ENCODE measurements at places on chromosomes 16 and 17. TPM values are rescaled to one million over a fixed set of nuclear protein-coding genes. Genes with fewer than 3 reads are reported as not detected.

GRCh38 chr17:39740357-39741111 lies 2.8 kb downstream of the GRB7 start:
- DNase-seq = peak; percentile 18

Gene FOXO3B
- total RNA-seq = 1.0 TPM

GRCh38 chr16:11526655-11527350 lies 59.9 kb downstream of the LITAF start:
- no peak for DNase-seq

DNA sequence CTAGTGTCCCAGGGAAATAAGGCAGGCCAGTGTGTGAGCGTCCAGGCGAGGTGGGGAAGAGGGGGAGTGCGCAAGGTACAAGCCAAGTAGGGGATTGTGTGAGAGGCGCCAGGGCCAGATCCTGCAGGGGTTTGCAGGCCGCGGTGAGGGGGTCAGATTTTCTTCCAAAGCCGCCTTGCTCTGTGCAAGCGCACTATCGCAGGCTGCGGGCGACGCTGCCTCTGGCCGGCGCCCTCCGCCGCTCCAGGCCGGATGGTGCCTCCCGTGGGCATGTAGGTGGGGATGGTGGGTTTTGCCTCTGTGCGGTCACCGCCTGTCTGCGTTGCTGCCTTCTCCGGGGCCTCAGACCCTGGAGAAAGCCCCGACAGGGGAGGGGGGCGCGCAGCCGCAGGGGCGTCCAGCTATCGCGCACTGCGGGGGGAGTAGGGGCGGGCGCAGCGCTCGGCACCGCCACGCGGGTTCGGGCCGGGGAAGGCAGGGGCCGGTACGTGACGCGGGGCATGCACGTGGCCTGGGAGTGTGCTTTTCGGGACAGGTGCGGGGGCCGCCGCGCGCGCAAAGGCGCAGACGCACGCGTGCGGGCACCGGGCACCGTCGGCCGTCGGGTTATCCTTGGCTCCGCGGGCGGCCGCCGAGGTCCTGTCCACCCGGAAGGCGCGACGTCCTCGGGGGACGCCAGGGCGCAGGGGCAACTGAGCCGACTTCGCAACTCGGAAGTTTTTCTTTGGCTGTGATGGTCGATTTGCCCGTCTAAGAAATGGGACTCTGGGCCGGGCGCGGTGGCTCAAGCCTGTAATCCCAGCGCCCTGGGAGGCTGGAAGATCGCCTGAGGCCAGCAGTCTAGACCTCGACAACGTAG lies 1.1 kb upstream of the HAPSTR1 start:
- peak; percentile 66 for DNase-seq

Gene PCTP
- 22.2 TPM for total RNA-seq

DNA sequence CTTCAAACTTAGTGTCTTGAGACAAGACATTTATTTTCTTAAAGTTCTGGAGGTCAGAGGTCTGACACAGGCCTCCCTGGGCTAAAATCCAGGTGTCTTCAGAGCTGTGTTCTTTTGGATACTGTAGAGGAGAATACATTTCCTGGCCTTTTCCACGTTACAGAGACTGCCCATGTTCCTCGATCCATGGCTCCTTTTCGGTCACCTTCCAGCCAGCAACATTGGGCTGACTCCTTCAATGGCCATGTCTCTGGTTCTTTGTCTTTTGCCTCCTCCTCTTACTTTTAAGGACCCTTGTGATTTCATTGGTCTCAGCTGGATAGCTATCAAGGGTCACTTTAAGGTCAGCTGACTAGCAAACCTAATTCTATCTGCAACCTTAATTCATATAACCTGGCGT lies 212.4 kb downstream of the WWOX start:
- no peak for DNase-seq

GRCh38 chr17:72400863-72401262 lies 280.0 kb downstream of the SOX9 start:
- no peak for DNase-seq

Gene TBC1D3
- not detected for total RNA-seq

- no peak for DNase-seq
Measured at GRCh38 chr16:53805752-53806151, 101.8 kb downstream of the FTO start.

DNA sequence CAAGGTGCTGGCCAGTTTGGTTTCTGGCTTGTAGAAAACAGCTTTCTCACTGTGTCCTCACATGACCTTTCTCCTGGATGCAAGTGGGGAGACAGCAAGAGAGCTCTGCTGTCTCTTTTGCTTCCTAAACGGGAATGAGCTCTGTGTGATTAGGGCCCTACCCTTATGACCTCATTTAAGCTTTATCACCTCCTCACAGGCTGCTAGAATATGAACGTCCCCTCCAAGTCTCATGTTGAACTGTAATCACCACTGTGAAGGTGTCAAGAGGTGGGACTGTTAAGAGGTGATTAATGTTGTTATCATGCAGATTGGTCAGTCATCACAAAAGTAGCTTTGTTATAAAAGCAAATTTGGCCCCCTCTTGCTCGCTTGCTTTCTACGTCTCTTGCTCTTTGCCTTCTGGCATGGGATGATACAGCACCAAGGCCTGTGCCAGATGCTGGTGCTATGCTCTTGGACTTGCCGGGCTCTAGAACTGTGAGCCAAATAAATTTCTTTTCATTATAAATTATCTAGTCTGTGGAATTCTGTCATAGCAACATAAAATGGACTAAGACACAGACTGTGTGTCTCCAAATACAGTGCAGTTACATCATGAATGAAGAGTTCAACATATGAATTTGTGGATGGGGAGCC lies 14.8 kb upstream of the POLR3E start:
- DNase-seq = no peak

Gene SEC14L5
- 31.4 TPM for total RNA-seq

GRCh38 chr17:58072862-58073261 lies 10.4 kb upstream of the DYNLL2 start:
- no peak for DNase-seq

DNA sequence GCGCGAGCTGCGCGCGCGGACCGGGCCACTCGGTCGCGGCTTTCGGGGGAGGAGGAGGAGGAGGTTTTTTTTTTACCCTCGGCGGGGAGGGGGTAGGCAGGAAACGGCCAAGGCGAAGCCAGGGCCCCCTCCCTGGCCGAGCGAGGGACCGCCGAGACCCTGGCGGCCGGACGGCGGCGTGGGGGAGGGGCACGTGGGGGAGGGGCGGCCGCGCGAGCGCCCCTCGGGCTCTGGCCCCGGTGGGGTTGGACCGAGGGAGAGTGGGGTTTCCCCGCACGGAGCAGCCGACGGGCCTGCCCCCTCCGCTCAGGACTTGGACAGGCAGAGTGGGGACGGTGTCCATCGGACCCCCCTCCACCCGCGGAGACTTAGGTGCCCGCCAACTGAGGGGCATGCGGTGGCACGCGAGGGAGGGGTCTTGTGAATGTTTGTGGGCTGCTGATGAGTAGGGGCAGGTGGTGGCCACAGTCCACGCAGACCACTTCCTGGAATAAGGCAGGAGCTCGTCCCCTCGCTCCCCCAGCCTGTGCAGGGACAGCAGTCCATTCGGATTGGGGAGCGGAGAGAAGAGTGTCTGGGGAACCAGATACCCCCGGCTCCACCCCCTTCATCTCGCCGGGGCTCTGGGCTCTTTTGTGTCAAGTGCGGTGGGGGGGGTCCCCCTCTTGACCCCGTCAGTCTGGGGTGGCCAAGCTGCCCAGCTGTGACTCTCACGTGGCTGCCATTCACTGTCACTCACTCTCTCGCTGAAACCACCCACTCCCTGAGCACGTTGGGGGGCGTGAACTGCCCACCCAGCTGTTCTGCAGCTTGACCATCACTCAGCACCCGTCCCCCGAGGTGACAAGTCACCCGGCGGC lies 3.0 kb upstream of the CHD3 start:
- DNase-seq = peak; percentile 57

- no peak for DNase-seq
Measured at GRCh38 chr17:19713462-19713861, 2.9 kb downstream of the SLC47A2 start.

- no peak for DNase-seq
Measured at GRCh38 chr16:4372001-4372577, 441 bp downstream of the VASN start.

DNA sequence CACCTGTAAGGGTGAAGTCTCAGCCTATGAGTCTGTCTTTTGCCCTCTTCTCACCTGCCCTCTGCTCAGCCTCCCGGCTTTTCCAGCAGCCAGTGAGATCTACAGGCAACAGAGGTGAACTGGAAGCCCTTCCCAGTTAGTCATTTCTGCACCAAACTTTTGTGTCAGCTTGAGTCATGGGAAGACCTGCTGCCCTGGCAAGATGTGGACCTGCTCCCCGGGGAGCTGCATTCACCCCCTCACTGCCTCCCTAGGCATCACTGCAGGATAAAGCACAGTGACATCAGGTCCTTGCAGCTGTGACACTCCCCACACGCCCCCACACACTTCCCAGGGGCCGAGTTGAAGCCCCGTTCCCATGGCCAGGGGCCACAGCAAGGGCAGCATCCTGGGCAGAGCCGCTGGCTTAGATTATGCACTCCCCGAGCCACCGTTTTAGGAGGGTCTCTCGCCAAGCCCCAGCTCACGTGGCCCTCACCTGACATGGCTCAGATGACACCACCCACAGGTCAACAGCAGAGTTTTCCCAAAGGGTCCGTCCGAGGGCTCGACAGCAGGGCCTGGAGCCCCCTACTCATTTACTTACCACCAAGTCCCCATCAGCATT lies 6.5 kb upstream of the ABR start:
- peak; percentile 49 for DNase-seq

DNA sequence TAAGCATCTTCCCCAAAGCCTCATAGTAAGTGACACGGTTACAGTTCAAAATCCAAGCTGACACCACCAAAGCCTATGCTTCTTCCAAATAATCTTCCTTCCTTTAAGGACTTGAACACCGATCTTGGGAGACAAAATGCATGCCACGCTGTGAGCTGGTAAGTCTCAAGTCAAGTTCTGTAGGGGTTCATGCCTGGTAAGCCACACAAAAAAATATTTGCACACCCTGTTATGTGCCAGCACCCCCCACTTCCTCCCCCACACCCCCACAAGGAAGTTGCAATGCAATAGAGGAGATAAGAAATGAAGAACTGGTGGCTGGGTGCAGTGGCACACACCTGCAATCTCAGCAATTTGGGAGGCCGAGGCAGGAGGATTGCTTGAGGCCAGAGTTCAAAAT lies 5.6 kb downstream of the NOG start:
- no peak for DNase-seq

DNA sequence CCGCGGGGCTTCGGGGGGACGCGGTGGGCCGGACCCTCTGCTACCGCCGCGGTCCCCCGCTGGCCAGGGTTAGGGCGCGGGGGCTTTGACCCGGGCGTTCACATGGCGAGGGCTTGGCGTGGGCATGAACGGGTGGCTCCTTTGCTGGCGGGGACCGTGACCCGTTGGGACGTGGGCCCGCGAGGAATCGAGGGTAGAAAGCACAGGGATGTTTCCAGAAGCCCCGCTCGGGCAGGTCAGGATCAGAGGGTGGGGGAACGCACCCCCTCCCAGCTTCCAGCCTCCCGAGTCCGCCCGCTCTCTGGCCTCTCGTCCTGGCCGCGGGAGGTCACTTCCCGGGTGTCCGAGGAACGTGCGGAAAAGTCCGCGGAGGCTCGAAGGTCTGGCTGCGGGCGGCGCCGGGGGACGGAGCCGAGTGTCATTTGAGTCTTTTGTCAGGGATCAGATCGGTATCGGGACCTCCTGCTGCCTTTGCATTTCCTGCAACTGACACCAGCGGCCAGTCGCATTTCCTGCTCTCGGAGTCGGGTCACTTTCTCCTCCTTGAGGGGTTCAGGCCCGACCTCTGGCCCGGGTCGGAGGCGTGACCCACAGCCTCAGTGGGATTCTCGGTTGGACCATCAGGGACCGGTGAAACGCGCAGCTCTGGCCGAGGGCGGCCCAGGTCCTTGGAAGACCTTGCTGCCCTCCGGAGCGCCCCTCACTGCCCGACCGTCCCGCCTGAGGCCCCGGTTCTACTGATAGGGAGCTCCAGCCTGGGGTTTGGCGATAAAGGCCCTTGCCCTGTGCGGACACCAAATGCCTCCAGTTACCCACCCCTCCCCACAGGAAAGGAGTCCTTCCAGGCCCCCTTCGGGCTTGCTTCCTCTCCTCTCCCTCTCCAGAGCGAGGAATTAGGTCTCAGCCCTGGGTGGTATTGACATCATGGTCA lies 702 bp upstream of the WNT3 start:
- DNase-seq = no peak

- DNase-seq = no peak
Measured at GRCh38 chr17:64632606-64633005, 29.5 kb downstream of the SMURF2 start.

GRCh38 chr16:74607310-74607961 lies 522 bp upstream of the GLG1 start:
- no peak for DNase-seq

DNA sequence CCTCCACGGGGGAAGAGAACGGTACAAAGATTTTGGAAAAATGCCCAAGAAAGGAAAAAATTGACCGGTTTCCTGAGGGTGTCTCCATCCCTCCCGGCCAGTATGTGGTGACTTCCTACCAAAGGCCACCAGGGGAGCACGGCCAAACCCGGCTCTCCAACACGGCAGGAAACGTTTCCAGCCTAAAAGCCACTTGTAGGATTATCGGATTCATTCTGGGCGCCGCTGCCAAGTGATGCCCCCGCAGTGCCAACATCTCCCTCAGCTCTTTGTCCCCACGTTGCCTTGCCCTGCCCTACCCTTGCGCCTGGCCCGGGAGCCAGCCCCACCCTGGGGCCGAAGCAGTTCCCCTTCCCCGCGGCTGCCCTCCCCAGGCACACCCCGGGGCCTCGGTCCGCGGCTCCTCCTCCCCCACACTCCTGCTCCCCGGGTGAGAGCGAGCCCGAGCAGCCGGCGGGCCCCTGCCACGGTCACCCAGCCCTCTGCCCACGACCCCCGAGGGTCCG lies 688 bp downstream of the CRK start:
- peak; percentile 83 for DNase-seq

DNA sequence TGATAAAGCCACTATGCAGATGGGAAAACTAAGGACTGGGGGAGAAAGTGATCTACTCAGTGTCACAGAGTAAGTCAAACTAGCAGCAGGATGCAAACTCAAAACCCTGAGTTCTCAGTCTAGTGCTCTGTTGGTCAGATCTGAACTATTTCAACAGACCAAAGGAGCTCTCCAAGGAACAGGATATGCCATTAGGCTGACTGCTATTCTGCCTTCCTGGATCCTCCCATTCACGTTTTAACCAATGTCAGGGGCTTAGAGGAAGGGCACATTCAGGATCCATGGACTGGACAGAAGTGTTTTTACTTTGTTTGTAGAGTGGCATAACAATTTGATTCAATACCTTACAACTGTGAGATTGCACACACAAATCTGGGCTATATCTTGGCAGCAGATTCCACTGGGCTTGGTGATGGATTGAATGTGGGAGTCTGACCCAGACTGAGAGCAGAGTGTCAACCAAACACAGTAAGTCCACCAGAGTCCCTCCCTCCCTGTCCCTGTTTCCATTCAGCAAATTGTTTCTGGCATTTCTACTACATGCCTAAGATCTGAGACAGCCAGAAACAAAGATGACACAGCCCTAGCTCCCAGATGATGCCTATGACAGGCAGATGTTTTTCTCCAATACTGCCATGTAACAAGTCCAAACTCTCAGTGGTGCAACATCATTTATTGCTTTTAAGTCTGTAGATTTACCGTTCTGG lies 337.8 kb upstream of the CDH5 start:
- DNase-seq = no peak

GRCh38 chr16:57862698-57863433 lies 60.6 kb upstream of the KIFC3 start:
- DNase-seq = no peak

- no peak for DNase-seq
Measured at GRCh38 chr17:58506354-58507080, 7.9 kb downstream of the MTMR4 start.

Gene WNT3
- 0.92 TPM for total RNA-seq

GRCh38 chr17:55238931-55239297 lies 25.8 kb upstream of the HLF start:
- DNase-seq = peak; percentile 35

Gene NTN1
- total RNA-seq = 28.4 TPM

- DNase-seq = no peak
Measured at GRCh38 chr17:78026381-78026780, 67.9 kb downstream of the TNRC6C start.

Gene MT1H
- total RNA-seq = not detected

All from left ventricle myocardium superior (tissue), 1 donor.